ENCODE measurements at places on chromosomes 1 and 21. TPM values are rescaled to one million over a fixed set of nuclear protein-coding genes. Genes with fewer than 3 reads are reported as not detected.

KCND3 gene
- total RNA-seq, result 0.28 TPM

SSX2IP gene
- total RNA-seq, result 31.1 TPM

PINK1 gene
- 96.1 TPM for total RNA-seq

GPA33 gene
- total RNA-seq, result not detected

SLC2A5 gene
- total RNA-seq, result 5.6 TPM

TCHH gene
- under 0.01 TPM for total RNA-seq

MYOM3 gene
- under 0.01 TPM for total RNA-seq

CATSPERE gene
- total RNA-seq, result 1.7 TPM

RGS18 gene
- total RNA-seq, result not detected

RNU11 gene
- total RNA-seq, result not detected

SRSF4 gene
- 48.7 TPM for total RNA-seq

EFNA1 gene
- total RNA-seq, result 1.4 TPM

TDRD5 gene
- total RNA-seq, result not detected

AADACL3 gene
- total RNA-seq, result not detected

KRTAP13-3 gene
- not detected for total RNA-seq

C1QTNF12 gene
- 0.85 TPM for total RNA-seq

LCE1B gene
- not detected for total RNA-seq

PACC1 gene
- 12.4 TPM for total RNA-seq

RAVER2 gene
- 3.9 TPM for total RNA-seq

PDE4B gene
- total RNA-seq, result 25.4 TPM

CDC7 gene
- total RNA-seq, result 2.5 TPM

TBX15 gene
- total RNA-seq, result 1.7 TPM

MYOG gene
- not detected for total RNA-seq
